ENCODE measurements at places on chromosomes 6 and 20. TPM values are rescaled to one million over a fixed set of nuclear protein-coding genes. Genes with fewer than 3 reads are reported as not detected.
A peak's percentile ranks its signal among the peaks of the same experiment; 100 is the strongest.

DNA sequence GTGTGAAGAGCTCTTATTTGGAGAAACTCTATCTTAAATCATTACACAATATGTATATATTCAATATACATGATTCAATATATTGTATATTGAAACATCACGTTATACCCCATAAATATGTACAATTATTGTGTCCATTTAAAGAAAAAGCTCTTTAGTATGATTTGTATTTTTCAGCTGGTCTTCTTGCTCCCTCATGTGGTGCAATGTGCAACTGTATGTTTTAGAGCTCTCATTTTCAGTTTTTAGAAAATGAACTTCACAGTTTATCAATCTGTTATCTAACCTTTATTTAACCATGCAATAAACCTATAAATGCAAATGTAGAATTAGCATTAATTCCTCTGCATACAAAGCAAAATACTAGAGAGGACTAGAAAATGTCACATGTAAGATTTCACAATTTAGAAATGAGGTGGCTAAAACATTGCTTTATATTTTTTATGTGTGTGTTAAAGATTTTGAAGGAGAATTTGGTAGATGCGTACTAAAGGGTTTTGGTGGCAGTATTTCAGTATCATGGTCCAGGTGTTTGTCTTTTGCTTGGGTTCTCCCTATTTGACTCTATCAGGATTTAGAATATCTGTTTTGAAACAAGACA is 167.1 kb downstream of the PHF3 start:
- H3K27ac ChIP-seq: no peak overlapping the region
- no peak for DNase-seq
- H3K27me3 ChIP-seq: no peaks in the 10 kb centered on the region

DNA sequence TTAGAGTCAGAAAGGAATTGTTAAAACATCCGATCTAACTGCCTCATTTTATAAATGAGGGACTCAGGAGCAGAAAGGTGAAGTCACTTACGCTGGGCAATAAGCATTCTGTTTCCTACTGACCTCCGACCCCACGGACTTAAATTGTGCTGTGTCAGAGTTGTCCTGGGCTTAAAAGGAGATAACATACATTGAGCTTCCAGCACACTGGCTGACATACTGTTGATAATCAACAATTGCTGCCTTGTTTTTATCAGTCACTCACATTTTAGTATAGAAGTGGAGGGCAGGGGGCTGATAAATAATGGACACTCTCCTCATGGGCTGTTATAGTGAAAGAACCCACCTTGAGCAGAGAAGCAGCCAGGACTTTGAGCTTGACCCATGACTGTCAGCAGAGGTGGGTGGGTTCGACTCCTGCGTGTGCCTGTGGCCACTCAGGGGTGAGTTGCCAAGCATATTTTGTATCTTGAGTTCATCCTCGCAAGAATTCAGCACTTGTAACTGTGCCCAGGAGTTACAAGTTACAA is 166.5 kb upstream of the JARID2 start:
- H3K4me3 ChIP-seq: no peak overlapping the region
- no peaks in the 10 kb centered on the region for H3K36me3 ChIP-seq
- no peak for DNase-seq

GRCh38 chr6:154921482-154921881 is 73.6 kb upstream of the TIAM2 start:
- H3K4me1 ChIP-seq: peaks cover 9% of the 10 kb centered on the region
- no peak overlapping the region for H3K4me3 ChIP-seq
- no peaks in the 10 kb centered on the region for H3K27me3 ChIP-seq

The RAB44 gene
- 0.20 TPM for total RNA-seq

GRCh38 chr20:38987777-38988176 is 25.6 kb downstream of the DHX35 start:
- H3K4me1 ChIP-seq: peaks cover 17% of the 10 kb centered on the region
- H3K4me3 ChIP-seq: peak overlapping the region; percentile 50
- H3K27me3 ChIP-seq: no peaks in the 10 kb centered on the region
- H3K36me3 ChIP-seq: peaks cover 34% of the 10 kb centered on the region
- peak overlapping the region; percentile 80 for H3K27ac ChIP-seq

DNA sequence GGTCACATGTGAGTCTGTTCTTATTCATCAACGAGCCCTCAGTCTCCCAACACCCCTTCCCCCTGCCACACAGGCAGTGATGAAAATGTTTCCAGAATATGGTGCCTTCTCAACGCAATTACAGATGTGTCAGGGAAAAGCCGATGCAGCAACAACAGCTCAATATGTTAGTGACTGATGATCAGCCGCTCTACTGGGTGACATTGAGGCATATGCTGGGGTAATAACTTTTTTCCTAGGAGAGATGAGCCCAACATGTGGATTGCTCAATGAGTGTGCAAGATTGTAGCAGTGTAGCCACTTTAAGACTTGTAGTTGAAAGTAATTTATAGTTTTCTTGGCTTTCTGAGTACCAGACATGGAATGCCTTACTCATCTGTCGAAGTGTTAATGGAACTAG is 49.4 kb downstream of the DTD1 start:
- no peak overlapping the region for H3K4me3 ChIP-seq
- no peaks in the 10 kb centered on the region for H3K27me3 ChIP-seq
- H3K36me3 ChIP-seq: peaks cover 24% of the 10 kb centered on the region
- no peak for DNase-seq
- no peak overlapping the region for H3K27ac ChIP-seq

- peaks cover 19% of the 10 kb centered on the region for H3K4me1 ChIP-seq
- H3K36me3 ChIP-seq: no peaks in the 10 kb centered on the region
- no peak overlapping the region for H3K4me3 ChIP-seq
- H3K27ac ChIP-seq: no peak overlapping the region
These were observed 224.2 kb downstream of the ARHGAP18 start for GRCh38 chr6:129485746-129486145.

- H3K4me3 ChIP-seq: no peak overlapping the region
- no peaks in the 10 kb centered on the region for H3K27me3 ChIP-seq
- peaks cover 3% of the 10 kb centered on the region for H3K4me1 ChIP-seq
- H3K36me3 ChIP-seq: peaks cover 25% of the 10 kb centered on the region
- H3K27ac ChIP-seq: no peak overlapping the region
These were observed 46.9 kb downstream of the GFRA4 start for GRCh38 chr20:3616250-3616649.

- H3K4me1 ChIP-seq: peaks cover 74% of the 10 kb centered on the region
- no peak for DNase-seq
- H3K36me3 ChIP-seq: peaks cover 39% of the 10 kb centered on the region
- H3K27ac ChIP-seq: no peak overlapping the region
These were observed 6.6 kb downstream of the TOP1 start for GRCh38 chr20:41035207-41035606.

DNA sequence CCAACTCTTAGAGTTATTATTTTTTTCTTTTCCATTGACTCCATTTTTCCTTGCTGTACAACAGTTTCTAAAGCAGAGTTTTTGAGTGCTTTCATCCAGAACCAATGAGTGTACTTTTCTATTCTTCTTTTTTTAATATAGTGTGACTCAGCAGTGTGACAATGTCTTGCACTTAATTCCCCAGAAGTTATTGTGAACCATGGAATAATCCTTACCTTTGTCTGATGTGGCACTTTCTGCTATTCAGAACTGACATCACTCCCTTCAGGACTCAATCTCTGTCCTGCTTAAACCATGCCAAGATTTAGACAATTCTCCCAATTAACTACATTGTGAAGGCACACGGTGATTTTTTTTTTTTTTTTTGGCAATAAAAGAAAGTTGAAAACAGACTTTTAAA is 41.5 kb downstream of the GRIK2 start:
- H3K27me3 ChIP-seq: no peaks in the 10 kb centered on the region
- no peak overlapping the region for H3K27ac ChIP-seq
- no peak for DNase-seq
- H3K4me3 ChIP-seq: no peak overlapping the region
- H3K36me3 ChIP-seq: no peaks in the 10 kb centered on the region

DNA sequence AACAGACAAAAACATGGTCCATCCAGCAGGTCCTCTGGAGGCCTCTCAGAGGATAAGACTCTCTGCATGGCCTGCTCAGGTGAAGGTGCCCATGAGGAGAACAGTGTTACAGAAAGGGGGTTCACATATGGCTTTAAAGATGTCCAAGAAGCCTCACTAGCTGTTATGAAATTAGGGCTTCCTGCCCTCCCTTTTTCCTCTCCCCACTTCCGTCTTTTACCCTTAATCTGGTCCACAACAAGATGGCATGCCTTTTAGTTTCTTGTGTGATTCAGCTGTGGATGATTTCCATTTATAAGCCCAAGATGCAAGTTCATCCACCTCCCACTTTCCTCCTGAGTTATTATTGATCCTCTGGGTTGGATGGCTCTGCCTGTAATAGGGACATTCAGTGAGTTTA is 14.0 kb downstream of the GCNT2 start:
- peak overlapping the region; percentile 99 for H3K27ac ChIP-seq
- H3K36me3 ChIP-seq: peaks cover 7% of the 10 kb centered on the region
- peak overlapping the region; percentile 88 for H3K4me3 ChIP-seq
- peaks cover 93% of the 10 kb centered on the region for H3K4me1 ChIP-seq
- DNase-seq: no peak

GRCh38 chr20:37095599-37096414 is at the start of gene RBL1:
TSS of gene RBL1 (minus strand) at chr20:37095997. CDS start at chr20:37095928, 69 bp downstream.
- peak within 1 kb of the TSS; percentile 100 for H3K27ac ChIP-seq
- peaks cover 12% of the 10 kb centered on the region for H3K36me3 ChIP-seq
- no peaks in the 10 kb centered on the region for H3K27me3 ChIP-seq
- peaks cover 33% of the 10 kb centered on the region for H3K4me1 ChIP-seq

The MROH8 gene
- total RNA-seq: 5.9 TPM

The GPX5 gene
- total RNA-seq: not detected

GRCh38 chr6:2956930-2957685 is 14.3 kb downstream of the SERPINB6 start:
- H3K27ac ChIP-seq: no peak overlapping the region
- no peak overlapping the region for H3K4me3 ChIP-seq
- H3K36me3 ChIP-seq: peaks cover 14% of the 10 kb centered on the region

DNA sequence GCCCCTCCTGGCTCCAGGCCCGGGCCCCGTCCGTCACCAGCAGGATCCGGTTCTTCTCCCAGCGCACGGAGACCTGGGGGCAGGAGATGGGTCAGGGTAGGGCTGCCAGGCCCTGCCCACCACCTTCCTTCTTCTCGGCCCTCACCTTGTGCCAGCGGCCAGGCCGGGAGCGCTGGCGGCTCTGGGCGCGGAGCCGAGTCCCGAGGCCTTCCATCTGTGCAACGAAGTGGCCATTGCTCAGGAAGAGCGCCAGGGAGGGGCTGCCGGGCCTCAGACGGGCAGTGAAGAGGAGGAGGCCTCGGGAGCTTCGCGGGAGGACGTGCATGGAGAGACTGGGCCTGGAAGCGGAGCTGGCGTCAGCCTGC is 7.9 kb downstream of the ADRM1 start:
- H3K27me3 ChIP-seq: no peaks in the 10 kb centered on the region
- H3K36me3 ChIP-seq: peaks cover 31% of the 10 kb centered on the region
- no peak overlapping the region for H3K27ac ChIP-seq
- no peak overlapping the region for H3K4me3 ChIP-seq
- no peak for DNase-seq

- DNase-seq: no peak
- H3K4me1 ChIP-seq: no peaks in the 10 kb centered on the region
- no peak overlapping the region for H3K4me3 ChIP-seq
- H3K27me3 ChIP-seq: peaks cover 8% of the 10 kb centered on the region
These were observed 50.9 kb upstream of the OLIG3 start for GRCh38 chr6:137545073-137545472.

The TMEM170B gene
- 2.6 TPM for total RNA-seq

DNA sequence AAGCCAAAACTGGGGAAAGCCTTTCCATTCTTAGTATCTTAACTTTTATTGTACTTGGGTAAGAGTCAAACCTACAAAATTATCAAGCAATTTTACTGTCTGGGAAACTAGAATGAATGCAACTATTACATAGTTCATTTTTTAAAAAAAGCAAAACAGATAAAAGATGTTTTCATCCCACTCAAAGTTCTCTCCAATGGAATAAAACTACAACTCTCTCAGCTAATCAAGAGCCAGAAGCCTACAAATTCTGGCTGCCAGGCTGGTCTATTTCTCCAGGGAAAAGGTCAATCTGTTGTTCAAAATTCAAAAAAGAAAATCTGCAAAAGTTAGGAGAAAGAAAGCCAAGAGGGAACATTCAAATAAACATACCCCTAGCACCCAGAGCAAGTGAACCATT is 56.2 kb downstream of the COL12A1 start:
- H3K27ac ChIP-seq: no peak overlapping the region
- no peaks in the 10 kb centered on the region for H3K36me3 ChIP-seq
- H3K4me3 ChIP-seq: no peak overlapping the region
- H3K4me1 ChIP-seq: no peaks in the 10 kb centered on the region
- H3K27me3 ChIP-seq: peaks cover 3% of the 10 kb centered on the region
- no peak for DNase-seq

- H3K4me3 ChIP-seq: no peak overlapping the region
- H3K36me3 ChIP-seq: no peaks in the 10 kb centered on the region
These were observed 17.9 kb downstream of the HLA-G start for GRCh38 chr6:29845405-29846006.

The BPIFB1 gene
- not detected for total RNA-seq

GRCh38 chr20:50514750-50515149 is 4.6 kb downstream of the PTPN1 start:
- peak overlapping the region; percentile 96 for H3K27ac ChIP-seq
- H3K27me3 ChIP-seq: no peaks in the 10 kb centered on the region
- peaks cover 84% of the 10 kb centered on the region for H3K4me1 ChIP-seq
- peak overlapping the region; percentile 90 for H3K4me3 ChIP-seq

DNA sequence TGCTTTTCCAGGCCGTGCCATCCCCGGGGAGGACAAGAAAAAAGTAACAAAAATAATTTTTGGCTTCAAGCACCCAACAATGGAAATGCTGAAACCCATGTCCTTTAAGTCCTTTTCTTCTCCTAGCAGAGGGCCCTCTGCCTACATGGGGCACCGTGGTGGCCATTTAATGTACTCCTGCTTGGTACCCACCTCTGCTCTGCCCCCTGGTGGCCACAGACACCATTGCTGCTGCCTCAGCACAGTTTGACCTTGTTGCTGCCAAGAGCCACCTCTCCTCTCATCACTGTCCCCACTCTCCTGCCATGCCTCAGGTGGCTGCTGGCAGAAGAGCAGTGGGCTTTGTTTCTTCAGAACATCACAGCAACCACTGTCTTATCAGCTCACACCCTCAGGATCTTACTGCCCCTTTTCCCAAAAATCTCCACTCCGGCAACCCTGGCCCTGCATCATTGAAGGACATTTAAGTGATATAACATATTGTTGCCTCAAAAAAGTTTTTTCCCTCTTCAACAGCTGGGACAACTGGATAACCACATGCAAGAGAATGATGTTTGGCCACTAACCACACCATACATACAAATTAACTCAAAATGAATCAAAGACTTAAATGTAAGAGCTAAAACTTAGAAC is 12.9 kb upstream of the ARMC2 start:
- peaks cover 25% of the 10 kb centered on the region for H3K4me1 ChIP-seq
- H3K27ac ChIP-seq: no peak overlapping the region
- H3K36me3 ChIP-seq: no peaks in the 10 kb centered on the region
- DNase-seq: peak; percentile 72

GRCh38 chr6:13711324-13711732 is 307 bp downstream of the RANBP9 start:
- peaks cover 44% of the 10 kb centered on the region for H3K4me1 ChIP-seq
- H3K36me3 ChIP-seq: peaks cover 6% of the 10 kb centered on the region
- H3K27ac ChIP-seq: no peak overlapping the region
- H3K4me3 ChIP-seq: peak overlapping the region; percentile 66
- no peaks in the 10 kb centered on the region for H3K27me3 ChIP-seq
